ENCODE measurements at places on chromosomes 13 and 19.

DNA sequence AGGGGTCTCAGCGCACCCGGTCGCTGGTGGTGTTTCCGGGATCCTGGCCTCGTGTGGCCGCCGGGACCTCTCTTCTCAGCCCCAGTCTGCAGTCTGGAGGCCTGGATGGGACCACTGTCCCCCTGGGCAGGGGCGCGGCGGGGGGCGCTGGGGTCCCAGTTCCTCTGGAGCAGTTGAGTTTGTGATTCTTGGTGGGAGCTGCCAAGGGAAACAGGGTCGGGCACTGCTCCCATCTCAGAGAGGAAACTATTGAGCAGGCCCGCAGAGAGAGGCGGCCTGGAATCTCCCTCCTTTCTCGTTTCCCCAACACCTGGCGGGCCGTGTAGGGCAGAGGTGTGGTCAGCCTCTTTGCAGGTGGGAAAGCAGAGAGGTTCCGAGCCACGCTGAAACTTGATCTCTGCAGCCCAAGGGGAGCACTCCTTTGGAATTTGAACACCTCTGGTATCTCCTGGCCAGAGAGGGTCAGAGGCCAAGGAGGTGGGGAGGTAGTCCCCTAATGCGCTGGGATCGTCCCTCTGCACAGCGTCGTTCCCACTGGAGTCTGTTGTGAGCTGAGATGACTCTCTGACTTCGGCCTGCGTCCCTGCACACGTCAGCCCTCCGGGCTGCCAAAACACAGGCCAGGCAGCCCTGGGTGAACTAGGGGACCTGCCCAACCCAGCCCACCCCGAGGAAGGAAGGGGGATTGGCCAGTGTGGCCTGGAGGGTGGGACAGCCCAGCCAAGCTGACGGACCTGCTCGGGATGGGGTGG is 741 bp downstream of the PLEKHF1 start:
- H3K27ac ChIP-seq = peak overlapping the region; percentile 98
- no peak for DNase-seq
- peak overlapping the region; percentile 96 for H3K4me3 ChIP-seq

GRCh38 chr19:32189956-32190706 is 155.3 kb upstream of the ZNF507 start:
- peaks cover 2% of the 10 kb centered on the region for H3K4me1 ChIP-seq
- peaks cover 12% of the 10 kb centered on the region for H3K27me3 ChIP-seq
- no peak overlapping the region for H3K27ac ChIP-seq
- no peak for DNase-seq

DNA sequence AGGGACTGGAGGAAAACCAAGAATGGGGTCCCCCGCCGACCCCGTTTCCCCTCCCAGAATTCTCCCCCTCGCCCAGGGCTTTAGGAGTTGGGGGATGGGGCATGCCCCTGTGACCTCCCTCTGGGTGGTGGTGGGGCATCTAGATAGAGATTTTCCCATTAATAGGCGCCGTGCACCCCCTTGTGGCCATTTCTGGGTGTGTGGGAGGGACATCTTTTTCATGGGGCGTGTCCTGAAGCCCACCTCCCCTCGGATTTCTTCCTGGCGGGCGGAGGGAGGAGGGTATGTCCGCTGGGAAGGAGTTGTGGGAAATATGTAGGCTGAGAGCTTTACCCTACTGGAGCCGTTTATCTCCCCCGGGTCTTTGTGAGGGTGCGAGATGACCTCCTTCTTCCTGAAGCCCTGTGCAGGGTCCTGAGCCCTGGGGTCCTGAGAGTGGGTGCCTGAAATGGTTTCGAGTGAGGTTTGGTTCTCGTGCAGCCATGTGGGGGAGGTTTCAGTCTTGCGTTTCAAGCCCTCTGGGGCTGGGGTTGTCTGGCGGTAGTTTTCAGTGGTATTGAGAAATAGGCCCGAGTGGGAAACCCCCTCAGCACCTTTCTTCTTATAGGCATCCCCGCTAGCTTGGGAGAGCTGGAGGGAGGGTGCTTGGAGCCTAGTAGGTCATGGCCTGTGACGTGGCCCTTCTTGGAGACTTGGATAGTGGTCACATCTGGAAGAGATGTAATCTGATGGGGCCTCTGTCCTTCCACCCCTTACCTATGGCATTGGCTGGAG is 1.0 kb downstream of the PRMT1 start:
- peak; percentile 68 for DNase-seq
- peaks cover 29% of the 10 kb centered on the region for H3K4me1 ChIP-seq
- H3K4me3 ChIP-seq = peak overlapping the region; percentile 100
- H3K36me3 ChIP-seq = peaks cover 2% of the 10 kb centered on the region

GRCh38 chr19:38809592-38810252 is 3.0 kb downstream of the LGALS4 start:
- H3K36me3 ChIP-seq = no peaks in the 10 kb centered on the region
- DNase-seq = no peak
- H3K4me1 ChIP-seq = peaks cover 7% of the 10 kb centered on the region
- no peak overlapping the region for H3K4me3 ChIP-seq
- H3K27me3 ChIP-seq = no peaks in the 10 kb centered on the region

DNA sequence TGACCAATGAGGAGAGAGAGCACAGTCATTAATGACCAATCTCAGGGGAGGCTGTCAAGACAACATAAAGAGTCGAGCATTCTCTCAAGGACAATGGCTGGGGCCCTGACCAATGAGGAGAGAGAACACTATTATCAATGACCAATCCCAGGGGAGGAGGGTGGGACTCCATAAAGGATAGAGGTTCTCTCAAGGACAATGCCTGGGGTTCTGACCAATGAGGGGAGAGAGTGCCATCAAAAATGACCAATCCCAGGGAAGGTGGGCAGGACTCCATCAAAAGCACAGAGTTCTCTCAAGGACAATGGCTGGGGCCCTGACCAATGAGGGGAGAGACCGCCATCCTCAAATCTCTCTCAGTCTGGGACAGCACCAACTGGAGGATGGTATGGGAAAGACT is 3.3 kb upstream of the KLK11 start:
- DNase-seq = no peak
- peaks cover 2% of the 10 kb centered on the region for H3K4me1 ChIP-seq
- H3K27me3 ChIP-seq = peaks cover 66% of the 10 kb centered on the region
- peaks cover 16% of the 10 kb centered on the region for H3K36me3 ChIP-seq
- H3K4me3 ChIP-seq = no peak overlapping the region

DNA sequence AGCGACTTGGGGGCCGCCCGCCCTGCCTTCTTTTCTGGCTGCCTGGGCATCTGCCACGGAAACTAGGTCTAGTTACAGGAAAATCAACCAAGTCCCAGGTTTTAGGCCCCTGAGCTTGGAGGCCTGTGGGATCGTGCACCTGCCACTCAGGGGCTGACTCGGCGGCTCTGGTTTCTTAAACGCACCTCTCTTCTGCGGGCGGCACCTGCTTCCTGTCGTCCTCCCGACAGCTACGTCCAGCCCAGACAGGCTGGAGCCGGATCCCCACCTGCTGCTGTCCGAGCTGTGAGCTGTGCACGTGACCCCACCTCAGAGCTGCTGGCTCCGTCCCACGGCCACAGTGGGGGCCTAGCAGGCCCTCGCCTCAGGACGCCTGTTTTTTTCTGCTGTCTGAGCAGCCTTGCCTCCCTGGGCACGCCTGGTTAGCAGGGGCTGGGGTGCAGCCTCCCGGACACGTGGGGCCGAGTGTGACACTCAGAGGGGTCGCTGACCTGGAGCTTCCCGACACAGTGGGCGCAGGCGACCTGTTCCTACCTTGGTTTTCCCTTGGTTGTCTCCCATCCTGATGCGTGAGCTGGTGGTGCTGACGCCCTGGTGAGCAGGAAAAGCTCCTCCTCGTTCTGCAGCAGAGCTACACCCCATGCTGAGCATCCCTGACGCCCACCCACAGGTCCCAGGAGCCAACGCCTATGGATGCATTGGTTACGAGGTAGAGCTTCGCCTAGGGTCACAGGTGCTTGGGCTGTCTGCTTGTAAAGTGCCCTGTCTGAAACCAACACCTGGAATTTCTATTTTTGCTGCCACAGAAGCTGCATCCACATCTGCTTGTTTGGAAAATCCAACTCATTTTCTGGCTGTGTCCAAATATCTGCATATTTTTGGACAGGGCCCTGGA is 17.5 kb downstream of the TMEM255B start:
- no peak overlapping the region for H3K4me3 ChIP-seq
- no peaks in the 10 kb centered on the region for H3K36me3 ChIP-seq
- H3K27ac ChIP-seq = no peak overlapping the region
- peaks cover 21% of the 10 kb centered on the region for H3K27me3 ChIP-seq
- no peaks in the 10 kb centered on the region for H3K4me1 ChIP-seq

Measured in T-helper 17 cell (primary cell).